Left ventricle myocardium superior (tissue), 1 donor: ENCODE measurements at places on chromosomes 6 and 20. TPM values are rescaled to one million over a fixed set of nuclear protein-coding genes. Genes with fewer than 3 reads are reported as not detected.

DNA sequence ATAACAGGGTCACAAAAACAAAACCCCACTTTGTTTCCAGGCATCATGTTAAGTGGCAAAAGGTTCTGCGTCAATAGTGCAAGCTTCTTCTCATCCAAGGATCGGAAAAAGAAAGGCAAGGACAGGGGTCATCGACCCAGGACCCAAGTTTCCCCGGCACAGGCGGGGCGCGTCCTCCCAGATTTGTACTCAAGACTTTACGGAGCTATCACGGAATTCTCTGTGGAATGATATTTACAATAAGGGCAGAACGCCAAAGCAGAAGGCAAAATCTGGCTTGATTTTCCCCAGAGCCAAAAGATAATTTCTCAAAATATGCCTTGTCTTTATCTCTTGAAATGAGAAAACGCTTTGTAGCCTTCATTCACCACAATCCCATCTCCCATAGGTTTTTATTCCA, 25.5 kb downstream of the PDE10A start:
- no peak for DNase-seq

The CTCFL gene
- total RNA-seq, result not detected

DNA sequence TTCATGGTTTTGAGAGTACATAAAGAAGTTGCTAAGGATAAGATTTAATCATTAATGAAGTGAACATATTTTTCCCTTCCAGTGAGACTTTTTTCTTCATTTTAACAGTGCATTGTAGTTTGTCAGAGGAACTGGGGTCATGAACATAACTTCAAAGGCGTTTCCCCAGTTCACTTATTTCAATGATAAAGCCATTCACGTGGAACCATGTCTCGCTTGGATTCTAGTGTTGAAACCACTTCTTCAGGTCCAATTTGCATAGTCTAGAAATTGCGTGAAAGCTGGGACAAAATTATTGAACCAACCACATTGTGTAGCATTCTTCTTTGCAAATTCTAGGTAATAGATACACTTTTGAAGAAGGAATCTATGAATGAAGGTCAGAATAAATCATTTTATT, 197.0 kb downstream of the CLIC5 start:
- DNase-seq, result no peak

The DEF6 gene
- 1.8 TPM for total RNA-seq

DNA sequence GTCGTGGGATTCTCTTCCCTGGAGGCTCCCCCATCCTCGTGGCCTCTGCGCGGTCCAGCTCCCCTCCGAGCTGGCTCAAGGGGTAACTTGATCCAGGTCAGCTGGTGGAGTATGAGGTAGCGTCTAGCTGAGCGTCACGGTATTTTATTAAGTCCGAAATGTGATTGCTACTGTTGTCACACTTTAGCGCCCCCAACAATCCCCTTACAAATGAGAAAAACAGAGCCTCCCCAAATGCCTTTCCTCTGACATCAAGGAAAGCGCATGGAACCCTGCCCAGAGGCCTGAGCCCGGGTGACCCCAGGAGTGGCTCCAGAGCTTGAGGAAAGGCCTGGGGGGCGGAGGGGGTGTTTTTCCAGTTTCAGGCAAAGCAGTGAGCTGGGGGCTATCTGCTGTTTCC, 192.4 kb downstream of the ZMYND8 start:
- no peak for DNase-seq

The HUS1B gene
- total RNA-seq, result not detected
